GM12891 (cell line): ENCODE measurements at places on chromosomes 5 and 9.

DNA sequence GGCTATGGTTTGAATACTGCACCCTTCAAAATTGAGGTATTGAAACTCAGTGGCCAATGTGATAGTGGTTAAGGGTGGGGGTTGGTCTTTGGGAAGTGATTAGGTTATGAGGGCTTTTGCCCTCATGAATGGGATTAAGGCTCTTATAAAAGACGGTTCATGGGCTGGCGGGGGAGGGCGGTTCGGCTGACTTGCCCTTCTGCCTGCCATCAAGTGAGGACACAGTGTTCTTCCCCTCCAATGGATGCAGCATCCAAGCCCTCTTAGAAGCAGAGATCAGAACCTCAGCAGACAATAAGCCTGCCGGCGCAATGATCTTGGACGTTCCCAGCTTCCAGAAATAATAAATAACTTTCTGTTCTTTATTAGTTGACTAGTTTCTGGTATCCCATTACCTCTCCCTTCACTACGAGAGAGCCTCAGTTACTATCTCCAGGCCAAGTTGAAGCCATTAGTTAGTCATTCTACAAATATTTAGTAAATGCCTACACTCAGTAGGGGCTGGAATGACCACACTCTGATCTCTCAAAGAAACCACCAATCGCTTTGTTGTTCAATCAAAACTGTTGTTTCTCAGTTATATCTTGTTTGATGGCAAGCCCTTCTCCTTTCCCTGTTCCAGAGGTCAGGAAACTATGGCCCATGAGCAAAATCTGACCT lies 219.3 kb downstream of the TSSK1B start:
- DNase-seq = no peak

DNA sequence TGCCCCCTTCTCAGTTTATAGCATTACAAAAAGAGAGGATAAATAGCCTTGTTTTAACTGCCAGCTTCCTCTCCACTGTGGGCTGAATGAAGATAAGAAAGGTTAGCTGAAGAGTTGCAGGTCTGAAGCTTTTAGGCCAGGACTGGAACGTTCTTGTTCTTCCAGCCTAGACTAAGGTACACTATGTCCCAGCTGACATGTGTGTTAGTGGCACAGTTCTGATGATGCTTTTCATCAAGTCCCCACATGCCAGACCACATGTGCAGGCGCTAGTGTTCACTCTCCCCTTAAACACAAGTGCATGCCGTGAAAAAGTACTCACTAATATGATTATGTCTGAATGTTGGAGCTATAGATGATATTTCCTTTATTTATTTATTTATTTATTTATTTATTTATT lies 40.7 kb downstream of the STXBP1 start:
- no peak for DNase-seq

DNA sequence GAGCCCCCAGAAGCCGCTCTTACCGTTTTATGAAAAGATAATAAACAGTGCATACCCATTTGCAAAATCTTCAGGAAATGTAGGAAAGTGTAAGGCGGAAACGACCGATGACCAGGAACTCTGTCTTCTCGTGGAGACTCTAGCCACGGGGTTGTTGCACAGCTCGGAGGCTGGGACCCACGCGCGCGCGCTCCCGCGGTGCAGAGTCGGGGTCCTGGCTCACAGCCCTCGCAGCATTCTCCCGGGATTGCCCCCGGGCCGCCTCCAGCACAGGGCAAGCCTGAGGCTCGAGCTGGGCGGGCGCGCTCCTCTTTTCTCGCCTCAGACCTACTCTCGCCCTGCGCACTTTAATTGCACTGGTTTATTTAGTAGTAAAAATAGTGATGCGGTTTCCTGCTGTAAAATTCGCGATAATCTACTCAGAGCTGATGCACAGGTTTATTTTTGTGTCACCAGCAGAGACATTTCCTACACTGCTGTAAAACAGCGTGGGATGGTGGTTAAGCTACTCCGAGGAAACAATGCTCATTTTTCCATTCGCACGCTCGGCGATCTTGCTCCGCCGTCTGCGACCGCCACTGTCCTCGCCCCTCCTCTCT lies 15.5 kb downstream of the TRIM7 start:
- DNase-seq = no peak

DNA sequence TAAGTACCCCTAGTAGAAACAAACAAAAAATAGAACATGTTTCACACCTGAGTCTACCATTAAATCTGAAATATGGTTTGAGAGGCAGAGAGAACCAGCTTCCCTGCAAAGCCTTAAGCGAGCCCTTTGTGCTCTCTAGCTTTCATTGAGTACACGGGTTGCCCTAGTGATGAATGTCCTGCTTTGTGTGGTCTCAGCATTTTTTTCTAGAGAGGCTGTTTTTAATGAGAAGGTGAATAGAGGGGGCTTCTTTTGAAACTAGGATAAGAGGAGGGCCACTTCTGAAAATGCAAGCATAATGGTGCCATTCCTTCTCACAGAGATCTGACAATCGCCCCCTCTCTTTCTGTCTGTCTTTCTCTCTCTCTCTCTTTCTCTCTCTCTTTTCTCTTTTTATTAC lies 131.3 kb downstream of the MACIR start:
- no peak for DNase-seq

DNA sequence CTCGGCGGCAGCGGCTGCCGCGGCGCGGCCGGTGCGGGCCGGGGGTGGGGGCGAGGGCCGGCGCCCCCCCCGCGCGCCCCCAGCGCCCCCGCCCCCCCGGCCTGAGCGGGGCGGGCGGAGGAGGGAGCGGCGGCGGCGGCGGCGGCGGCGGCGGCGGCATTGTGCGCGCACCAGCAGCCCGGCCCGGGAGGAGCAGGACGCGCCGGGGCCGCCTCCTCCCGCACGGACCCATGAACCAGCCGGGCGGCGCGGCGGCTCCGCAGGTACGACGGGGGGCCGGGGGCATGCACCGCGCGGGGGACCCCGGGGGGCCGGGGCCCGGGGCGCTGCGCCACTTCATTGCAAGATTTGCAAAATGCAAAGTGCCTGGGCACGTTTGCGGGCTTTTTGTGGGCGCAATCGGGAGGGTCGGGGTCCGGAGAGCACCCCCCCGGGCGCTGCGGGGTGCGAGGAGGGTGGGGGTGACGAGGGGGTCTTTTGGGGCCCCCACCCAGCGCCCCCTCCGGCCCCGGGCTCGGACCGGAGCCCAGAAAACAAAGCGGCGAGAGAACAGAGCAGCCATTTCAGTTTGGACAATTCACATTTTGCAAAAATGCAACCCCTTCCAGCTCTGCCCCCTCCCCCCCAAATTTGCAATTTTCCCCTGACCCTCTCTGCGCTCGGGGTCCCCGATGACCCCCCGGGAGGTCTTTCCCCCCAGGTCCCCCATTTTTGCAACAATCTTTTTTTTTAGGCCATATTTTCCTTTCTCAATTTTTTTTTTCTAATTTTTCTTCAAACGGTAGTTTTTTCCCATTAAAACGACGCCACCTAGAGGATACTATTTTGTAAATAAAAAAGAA lies at the start of gene ZNF618:
Gene ZNF618, plus strand, starts transcription at position 159 of the 842 bp plus-strand sequence. Its CDS starts 72 bp downstream, at position 231.
- DNase-seq = peak; percentile 50
